ENCODE measurements at places on chromosomes 5 and 9. TPM values are rescaled to one million over a fixed set of nuclear protein-coding genes. Genes with fewer than 3 reads are reported as not detected.

Gene GFRA3
- total RNA-seq: not detected

DNA sequence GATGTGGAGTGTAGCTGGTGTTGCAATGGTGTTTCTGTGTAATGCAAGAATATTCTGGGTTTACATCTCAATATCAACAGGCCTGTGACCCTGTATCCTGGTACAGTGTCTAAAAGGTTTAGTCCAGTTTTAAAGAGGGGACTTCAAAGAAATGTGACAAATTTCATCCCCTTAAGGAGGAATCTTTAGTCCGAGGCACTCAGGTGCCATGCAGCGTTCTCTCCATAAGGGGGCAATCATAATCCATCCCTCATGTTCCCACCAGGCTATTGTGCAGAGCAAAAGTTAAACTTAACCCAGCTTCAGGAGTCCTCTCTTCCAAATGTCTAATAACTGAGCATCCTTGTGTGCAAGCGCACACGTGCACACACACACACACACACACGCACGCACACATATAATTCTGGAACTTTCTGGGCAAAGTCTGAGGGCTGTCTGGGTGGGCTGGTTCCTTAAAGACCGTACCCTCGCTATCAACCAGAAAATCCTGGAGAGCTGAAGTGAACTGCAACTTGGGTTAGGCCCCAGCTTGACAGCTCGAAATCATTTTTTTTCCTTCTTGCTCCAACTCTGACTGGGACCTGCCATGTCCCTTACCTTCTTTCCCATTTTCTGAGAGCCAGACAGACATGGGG, 46.0 kb downstream of the CRB2 start:
- no peak overlapping the region for H3K27ac ChIP-seq
- DNase-seq: no peak
- H3K4me3 ChIP-seq: no peak overlapping the region
- no peaks in the 10 kb centered on the region for H3K4me1 ChIP-seq
- no peaks in the 10 kb centered on the region for H3K36me3 ChIP-seq

DNA sequence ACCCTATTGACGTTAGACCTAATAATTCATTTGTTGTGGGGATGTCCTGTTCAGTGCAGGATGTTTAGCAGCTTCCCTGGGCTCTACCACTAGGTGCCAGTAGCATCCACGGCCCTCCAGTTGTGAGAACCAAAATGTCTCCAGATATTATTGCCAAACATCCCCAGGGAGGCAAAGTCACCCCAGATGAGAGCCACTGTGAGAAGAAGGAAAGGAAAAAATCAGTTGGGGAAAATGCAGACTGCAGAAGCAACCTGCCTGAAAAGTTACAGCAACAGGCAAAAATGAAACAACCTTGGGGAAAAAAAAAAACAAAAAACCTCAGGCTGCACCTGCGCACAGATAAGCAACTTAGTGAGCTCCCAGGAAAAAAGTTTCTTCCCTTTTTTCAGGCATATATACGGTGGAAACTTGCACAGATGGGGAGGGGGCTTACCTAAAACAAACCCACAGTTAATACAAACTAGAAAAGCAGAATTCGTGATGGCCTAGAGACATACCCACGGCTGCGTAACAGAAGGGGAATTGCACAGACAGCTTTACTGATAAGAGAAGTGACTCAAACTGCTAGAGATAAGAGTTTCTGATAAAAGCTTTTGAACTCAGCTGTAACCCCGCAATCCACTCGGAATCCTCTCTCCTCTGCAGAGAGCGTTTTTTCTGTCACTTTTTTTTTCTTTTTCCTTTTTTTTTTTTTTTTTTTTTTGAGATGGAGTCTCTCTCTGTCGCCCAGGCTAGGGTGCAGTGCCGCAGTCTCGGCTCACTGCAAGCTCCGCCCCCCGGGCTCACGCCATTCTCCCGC, 29.8 kb upstream of the FBP1 start:
- no peaks in the 10 kb centered on the region for H3K36me3 ChIP-seq
- no peaks in the 10 kb centered on the region for H3K4me1 ChIP-seq
- no peak overlapping the region for H3K27ac ChIP-seq
- DNase-seq: no peak

- DNase-seq: no peak
- no peak overlapping the region for H3K27ac ChIP-seq
- H3K27me3 ChIP-seq: no peaks in the 10 kb centered on the region
Observed at GRCh38 chr9:38671748-38672147, 48.2 kb downstream of the FAM240B start.

DNA sequence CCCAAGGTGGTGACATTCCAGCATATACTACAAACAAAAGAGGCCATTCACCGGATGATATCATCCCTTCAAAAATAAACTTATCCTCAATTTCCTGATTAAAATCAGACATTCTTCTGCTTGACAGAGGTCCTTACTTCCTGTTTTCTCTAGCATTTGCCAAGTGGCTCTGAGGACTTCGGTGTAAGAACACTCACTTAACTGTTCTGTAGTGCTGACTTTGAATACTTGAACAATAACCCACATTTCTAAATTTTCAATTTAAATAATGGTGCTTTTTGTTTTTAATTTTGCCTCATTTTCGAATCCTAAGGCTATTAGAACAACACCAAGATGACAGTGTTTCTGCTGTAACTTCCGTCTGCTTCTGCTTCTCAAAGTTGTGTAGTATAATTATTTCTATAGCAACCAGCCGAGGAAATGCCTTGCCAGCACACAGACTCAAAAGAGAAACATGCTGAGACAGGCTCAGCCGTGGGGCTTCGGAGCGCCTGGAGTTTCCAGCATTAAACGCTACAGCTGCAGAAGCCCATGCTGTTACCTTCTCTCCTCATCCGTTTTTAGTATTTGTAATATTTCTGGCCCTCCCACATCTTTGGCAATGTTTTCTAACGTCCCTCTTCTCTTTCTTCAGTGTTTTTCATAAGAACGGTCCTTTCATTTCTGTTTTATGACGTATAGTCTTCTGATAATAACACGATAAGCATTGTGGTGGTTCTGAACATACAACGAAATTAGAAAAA, 19.5 kb upstream of the ANXA1 start:
- H3K4me1 ChIP-seq: no peaks in the 10 kb centered on the region
- peak overlapping the region; percentile 46 for H3K4me3 ChIP-seq

DNA sequence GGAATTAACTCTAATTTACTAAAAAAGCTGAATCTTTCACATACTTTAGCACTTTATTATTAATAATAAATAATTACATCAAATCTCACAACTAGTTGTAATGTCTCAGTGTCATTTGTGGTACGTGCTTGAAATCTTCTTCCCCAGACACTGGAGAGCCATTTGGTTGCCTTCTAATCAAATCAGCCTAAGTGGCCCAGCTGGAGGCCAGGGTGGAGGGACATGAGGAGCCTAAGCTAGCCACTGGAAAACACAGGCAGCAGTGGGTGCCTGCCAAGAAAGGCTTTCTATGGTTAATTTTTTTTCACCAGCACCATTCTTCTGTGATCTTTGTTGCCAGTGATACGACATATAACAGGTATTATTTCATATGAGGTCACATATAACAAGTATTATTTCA, 117.0 kb downstream of the ERCC6L2 start:
- no peaks in the 10 kb centered on the region for H3K27me3 ChIP-seq
- no peak for DNase-seq
- no peak overlapping the region for H3K4me3 ChIP-seq
- H3K4me1 ChIP-seq: no peaks in the 10 kb centered on the region
- no peak overlapping the region for H3K27ac ChIP-seq

- no peak overlapping the region for H3K27ac ChIP-seq
- no peak overlapping the region for H3K4me3 ChIP-seq
- no peaks in the 10 kb centered on the region for H3K27me3 ChIP-seq
- no peak for DNase-seq
- H3K4me1 ChIP-seq: no peaks in the 10 kb centered on the region
- no peaks in the 10 kb centered on the region for H3K36me3 ChIP-seq
Observed at GRCh38 chr5:54551926-54552325, 34.4 kb downstream of the SNX18 start.

Measured in breast epithelium (tissue), 4 donors.